ENCODE measurements at places on chromosomes 12 and 14.

GRCh38 chr14:42437809-42438208 is 831.1 kb downstream of the LRFN5 start:
- H3K36me3 ChIP-seq = no peaks in the 10 kb centered on the region
- H3K27me3 ChIP-seq = no peaks in the 10 kb centered on the region
- H3K27ac ChIP-seq = no peak overlapping the region
- H3K4me3 ChIP-seq = no peak overlapping the region
- H3K4me1 ChIP-seq = no peaks in the 10 kb centered on the region

DNA sequence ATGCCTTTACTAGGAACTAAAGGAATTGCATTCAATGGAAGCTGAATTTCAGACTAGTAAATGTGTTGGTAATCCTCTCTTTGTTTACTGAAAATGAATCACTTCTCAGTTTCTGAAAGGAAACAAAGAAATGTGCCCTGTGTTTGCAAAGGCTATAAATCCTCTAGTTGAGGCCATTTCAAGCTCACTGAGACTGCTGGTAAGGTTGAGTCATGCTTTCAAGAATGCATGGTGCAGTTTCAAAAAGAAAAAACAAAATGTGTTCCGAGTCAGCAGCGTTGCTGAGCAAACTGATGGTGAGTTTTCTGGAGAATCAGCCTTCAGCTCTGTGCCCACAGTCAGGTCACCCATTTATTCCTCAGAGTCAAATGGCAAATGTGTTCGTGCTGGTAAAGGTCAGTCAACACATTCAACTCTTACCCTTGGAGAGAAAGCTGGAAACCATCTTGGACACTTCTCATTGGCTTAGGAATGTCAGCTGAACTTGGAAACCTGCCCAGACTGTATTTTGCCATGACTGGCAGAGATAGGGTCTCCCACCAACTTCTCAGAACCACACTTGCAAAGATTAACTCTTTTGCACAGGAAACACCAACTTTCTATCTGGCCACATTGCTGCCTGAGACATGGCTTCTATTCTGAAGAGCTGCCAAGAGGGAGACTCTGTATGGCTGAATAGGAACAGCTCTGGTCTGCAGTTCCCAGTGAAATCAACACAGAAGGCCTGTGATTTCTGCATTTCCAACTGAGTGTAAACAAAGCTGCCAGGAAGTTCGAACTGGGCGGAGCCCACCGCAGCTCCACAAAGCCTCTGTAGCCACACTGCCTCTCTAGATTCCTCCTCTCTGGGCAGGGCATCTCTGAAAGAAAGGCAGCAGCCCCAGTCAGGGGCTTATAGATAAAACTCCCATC is 484.4 kb downstream of the ATP23 start:
- peaks cover 20% of the 10 kb centered on the region for H3K4me1 ChIP-seq
- H3K4me3 ChIP-seq = peak overlapping the region; percentile 40
- no peaks in the 10 kb centered on the region for H3K27me3 ChIP-seq
- no peak for DNase-seq
- H3K36me3 ChIP-seq = no peaks in the 10 kb centered on the region
- H3K27ac ChIP-seq = peak overlapping the region; percentile 81

DNA sequence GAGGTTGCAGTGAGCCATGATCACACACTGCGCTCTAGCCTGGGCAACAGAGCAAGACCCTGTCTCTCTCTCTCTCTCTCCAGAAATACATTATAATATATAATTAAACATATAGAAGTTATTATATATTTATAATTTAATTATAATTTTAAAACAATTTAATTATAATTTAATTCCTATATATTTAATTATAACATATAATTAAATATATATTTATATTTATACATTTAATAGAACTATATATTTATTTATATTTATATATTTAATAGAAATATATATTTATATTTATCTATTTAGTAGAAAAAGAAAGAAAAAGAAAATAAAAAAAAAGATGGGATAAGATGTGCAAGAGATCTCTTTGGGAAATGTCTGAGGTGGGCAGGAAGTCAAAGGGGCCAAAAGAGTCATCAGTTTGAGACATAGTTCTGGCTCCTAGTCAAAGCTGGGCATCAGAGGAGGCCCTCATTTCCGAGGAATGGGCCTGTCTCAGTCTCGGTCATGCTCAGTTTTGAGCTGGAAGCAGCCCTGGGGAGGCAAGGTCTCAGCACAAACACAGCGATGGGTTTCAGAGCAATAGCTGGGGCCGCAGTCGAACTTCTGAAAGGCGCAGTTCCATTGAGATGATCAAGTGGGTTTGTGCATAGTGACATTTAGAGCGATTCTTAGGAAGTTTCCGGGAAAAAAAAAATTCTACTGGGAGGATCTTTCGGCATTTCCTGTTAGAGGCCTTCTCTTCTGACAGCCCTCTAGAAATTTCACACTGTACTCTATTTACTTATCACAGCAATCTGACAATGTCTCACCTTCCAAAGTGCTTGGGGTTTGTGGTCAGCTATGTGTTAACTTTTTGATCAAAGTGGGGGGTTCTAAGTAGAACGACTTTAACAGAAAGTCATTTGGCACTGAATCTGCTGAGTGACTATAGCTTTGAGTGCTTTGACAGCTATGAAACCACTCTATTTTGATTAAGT is 58.7 kb upstream of the GZMB start:
- no peaks in the 10 kb centered on the region for H3K27me3 ChIP-seq
- no peaks in the 10 kb centered on the region for H3K4me1 ChIP-seq
- H3K27ac ChIP-seq = no peak overlapping the region
- H3K36me3 ChIP-seq = no peaks in the 10 kb centered on the region
- DNase-seq = no peak

- peaks cover 51% of the 10 kb centered on the region for H3K4me1 ChIP-seq
- no peak for DNase-seq
- H3K27me3 ChIP-seq = no peaks in the 10 kb centered on the region
- H3K36me3 ChIP-seq = no peaks in the 10 kb centered on the region
- no peak overlapping the region for H3K4me3 ChIP-seq
These were observed 128.8 kb downstream of the TSPAN9 start for GRCh38 chr12:3205742-3206519.

DNA sequence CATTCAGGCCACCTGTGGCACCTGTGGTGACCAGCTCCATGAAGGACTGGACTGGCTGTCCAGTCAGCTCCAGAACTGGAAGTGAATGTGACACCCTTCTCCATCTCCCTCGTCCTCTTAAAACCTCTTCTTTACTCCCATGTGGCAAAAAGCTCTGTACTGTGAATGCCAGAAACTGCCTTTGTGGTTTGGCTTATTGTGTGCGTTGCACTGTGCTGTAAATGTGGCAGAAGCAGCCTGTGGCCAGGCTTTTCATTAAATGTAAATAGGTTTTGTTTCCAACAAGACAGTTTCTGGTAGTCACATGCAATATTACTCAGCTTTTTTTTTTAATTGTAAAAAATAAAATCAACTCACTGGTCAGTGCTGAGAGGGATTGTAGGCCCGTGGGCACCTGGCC is 453.7 kb downstream of the ATP23 start:
- no peaks in the 10 kb centered on the region for H3K36me3 ChIP-seq
- H3K4me1 ChIP-seq = no peaks in the 10 kb centered on the region
- no peak overlapping the region for H3K27ac ChIP-seq
- no peak overlapping the region for H3K4me3 ChIP-seq
- no peaks in the 10 kb centered on the region for H3K27me3 ChIP-seq
- DNase-seq = no peak
